ENCODE measurements at places on chromosomes 4 and X.

DNA sequence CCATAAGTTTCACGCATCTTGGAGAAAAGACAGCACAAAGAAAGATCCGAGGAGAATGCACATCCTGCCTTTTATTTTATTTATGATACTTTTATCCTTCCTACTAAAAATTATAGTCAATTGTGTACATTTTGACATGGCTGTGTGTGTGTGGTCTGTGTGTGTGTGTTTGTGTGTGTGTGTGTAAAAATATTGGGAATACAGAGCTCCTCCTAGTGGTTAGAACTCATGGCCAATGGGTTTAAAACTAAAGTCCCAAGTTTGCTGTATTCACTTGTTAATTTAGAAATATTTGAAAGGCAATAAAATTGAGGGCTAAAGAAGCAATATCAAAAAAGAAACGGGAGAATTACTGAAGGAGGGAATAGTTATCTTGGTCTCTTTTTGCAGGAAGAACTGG is 47.5 kb downstream of the NKX6-1 start:
- no peak for DNase-seq

DNA sequence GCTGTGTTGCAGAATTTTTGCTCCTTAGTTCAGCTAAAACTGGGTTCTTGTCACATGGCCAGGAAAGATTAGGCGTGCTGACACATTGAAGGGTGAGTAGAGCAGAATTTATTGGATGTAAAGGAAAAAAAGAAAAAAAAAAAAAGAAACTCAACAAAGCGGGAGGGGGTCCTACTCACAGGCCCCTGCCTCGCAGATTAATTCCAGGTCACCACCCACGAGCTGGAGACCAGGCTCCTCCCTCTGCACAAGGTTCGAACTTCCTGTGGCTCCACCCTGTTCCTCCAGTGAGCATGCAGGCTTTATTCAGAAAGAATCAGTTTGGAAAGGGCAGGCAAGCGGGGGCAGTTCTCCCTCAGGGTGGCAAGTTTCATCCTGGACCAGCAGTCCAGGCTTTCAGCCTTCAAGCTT is 17.1 kb downstream of the MGST2 start:
- no peak for DNase-seq

DNA sequence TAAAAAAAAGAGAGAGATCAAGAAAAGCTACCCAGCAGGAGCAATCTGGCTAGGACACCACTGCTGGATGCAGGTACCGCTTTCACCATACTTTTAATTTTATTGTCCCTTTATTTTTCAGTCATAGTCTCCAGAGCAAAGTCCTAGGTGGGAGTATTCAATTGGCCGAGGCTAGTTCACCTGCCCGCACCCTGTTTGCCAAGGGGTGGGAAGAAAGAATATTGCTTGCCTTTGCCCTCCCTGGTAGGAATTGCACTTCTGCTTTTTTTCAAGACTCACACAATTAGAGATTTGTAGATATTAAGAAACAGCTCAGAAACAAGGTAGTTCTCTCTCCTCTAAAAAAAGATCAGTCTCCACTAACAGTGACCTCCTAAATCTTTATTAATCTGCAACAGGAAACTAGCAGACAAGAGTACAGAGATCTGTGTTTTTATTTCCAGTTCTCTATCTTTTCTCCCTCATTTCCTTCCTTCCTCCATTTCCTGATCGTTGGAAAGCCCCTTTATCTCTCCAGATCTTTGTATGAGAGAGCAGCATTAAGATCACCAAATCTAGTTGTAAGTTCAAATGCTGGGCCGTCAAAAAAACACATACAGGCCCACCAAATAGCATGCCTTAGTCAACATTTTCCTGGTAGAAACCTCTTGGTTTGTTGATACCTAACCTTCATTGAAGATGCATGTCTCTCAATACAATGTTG is 9.4 kb upstream of the RPGR start:
- DNase-seq, result no peak

- no peak for DNase-seq
Observed at GRCh38 chr4:189773909-189774308, 166.8 kb upstream of the FRG1 start.

DNA sequence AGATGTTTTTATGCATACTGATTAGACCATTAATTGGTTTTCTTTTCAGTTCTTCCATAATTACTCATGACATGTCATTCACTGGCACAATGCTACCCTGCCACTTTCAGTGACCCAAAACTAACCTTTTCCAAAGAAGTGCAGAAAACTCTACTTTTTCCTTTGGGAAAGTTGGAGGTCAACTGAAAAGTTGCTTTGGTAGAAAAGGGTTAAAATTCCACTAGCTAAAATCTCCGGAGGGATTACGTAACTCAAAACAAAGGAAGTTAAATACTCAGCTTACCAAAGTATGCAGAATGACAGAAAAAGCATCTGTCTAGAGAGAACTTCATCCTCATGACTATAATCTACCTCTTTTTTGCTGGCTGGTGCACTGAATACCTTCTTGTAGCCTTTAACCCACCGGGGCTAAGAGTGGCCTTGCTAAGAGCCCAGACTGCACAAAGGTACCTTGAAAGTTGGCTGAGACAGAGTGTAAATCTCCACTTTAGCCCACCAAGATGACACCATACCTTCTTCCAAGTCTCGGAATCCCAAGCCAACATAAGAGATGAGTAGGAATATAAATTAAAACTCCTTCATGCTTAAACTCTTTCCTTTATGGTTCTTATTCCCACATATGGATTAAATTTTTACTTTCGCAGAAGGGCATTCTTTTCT is 1099.5 kb upstream of the INTU start:
- DNase-seq, result no peak

DNA sequence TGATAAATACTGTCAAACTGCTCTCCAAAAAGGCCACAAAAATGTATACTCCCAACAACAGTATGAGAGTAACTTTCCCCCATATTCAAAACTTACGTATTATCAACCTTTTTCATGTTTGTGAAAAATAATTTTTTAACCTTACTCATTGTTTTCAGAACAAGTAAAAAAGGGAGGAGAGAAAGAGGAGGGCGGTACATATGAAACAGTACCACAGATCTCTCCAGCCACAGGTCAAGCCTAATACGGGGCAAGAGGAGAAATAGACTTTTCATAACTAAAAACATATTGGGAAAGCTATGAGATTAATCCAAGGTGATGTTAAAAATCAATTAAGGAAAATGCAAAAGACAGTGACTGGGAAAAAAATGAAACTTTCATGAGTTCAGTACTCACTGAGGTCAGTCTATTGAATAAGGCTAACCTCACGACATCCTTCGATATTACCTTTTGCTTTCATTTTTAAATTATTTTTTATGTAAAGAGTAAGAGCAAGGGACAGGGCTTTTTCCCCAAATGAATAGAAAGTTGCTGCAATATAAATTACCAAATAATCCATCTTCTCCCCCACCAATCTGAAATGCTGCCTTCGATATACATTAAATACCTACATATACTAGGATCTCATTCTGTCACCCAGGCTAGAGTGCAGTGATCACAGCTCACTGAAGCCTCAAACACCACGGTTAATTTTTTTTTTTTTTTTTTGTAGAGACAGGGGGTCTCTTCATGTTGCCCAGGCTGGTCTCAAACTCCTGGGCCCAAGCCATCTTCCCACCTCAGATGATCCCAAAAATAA is 25.3 kb downstream of the FBXW7 start:
- DNase-seq, result no peak

- no peak for DNase-seq
Observed at GRCh38 chr4:176380352-176381157, 60.8 kb downstream of the SPCS3 start.

DNA sequence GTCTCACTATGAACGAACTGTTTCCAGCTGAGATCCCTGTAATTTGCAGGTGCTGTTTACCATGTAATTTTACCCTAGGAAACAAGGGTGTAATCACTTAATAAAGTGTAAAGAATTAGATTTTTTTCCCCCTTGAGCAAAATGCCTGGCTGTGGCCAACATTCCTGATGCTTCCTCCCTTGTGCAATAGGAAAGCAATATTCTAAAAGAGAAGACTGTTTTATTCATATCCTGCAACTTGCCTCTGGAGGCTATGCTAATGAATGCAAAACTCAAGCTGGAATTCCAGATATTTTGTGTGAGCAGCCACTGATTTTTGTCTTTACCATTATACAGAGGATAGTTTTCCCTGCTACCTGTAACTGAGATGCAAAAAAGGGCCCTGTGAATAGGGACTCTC is 98.0 kb downstream of the AWAT2 start:
- no peak for DNase-seq

DNA sequence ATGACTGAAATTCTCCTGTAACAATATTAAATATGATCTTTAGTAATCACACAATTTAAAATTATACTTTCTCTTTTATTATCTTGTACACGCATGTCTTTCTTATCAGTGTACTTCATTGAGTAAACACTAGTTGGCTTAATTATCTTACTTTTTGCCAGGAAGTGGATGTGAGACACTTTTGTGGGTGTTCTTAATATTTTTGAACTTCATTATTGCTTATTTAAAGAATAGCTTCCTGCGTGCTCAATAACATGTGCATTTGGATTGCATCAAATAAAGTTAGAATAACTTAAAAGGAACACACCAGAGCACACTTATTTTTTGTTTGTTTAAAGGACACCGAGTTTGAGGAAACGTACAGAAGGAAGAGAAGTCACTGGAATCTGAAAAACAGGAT is 128.5 kb upstream of the VEGFC start:
- DNase-seq, result no peak

GRCh38 chr4:94336303-94336702 is 6.3 kb downstream of the HPGDS start:
- no peak for DNase-seq

DNA sequence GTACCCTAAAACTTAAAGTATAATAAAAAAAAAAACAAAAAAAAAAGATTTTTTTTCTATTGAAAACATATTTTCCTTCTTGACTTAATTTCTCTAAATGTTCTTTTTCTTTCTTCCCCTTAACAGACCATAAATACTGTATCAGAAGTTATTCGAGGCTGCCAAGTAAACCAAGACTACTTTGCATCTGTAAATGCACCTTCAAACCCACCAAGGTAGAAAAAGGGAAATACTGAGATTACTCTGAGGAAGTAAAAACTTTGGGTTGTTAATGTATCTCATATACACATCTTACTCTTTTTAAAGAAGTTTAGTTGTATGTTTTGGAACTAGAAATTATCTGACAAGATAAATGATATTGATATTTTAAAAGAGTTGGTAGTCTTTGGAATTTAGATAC is 65.6 kb downstream of the USO1 start:
- DNase-seq, result no peak

DNA sequence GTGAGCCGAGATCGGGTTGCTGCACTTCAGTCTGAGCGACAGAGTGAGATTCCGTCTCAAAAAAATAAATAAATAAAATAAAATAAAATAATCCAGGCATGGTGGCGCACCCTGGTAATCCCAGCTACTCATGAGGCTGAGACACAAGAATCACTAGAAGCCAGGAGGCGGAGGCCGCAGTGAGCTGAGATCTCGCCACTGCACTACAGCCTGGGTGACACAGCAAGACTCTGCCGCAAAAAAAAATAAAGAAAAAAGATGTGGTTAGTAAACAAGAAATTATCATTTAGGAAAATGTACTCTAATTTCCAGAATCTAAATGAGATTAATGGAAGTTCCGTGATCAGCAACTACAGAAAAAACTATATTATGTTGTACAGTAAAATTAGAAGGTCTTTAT is 14.5 kb upstream of the LRBA start:
- DNase-seq, result no peak

GRCh38 chrX:110938977-110939732 is 143.5 kb upstream of the CHRDL1 start:
- no peak for DNase-seq

GRCh38 chr4:122107680-122108079 is 44.5 kb upstream of the BLTP1 start:
- DNase-seq, result no peak

- DNase-seq, result no peak
Observed at GRCh38 chrX:128928636-128929035, 594.7 kb downstream of the SMARCA1 start.

GRCh38 chr4:70183168-70183939 is 12.2 kb upstream of the ODAM start:
- no peak for DNase-seq

GRCh38 chr4:183082053-183082452 is 17.0 kb upstream of the WWC2 start:
- no peak for DNase-seq

GRCh38 chrX:23228454-23228853 is 106.2 kb upstream of the PTCHD1 start:
- DNase-seq, result no peak

DNA sequence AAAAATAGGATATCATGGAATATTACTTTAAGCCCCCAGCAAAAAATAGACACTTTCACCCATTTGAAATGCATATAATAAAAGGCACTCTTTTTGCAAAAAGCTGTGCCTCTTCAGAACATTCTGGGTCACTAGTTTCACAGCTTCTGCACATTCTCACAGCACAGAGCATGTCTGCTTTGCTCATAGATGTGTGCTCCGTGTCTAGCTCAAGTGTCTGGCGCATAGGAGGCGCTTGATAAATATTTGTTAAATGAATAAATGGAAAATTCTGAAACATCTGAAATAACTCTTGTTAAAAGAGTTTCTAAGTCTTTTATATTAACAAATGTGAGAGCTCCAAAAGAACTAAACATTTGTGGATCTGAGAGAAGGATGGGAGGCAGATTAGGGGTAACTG is 275.2 kb downstream of the PTTG2 start:
- no peak for DNase-seq

- no peak for DNase-seq
Observed at GRCh38 chrX:22952010-22952409, 47.8 kb upstream of the DDX53 start.

DNA sequence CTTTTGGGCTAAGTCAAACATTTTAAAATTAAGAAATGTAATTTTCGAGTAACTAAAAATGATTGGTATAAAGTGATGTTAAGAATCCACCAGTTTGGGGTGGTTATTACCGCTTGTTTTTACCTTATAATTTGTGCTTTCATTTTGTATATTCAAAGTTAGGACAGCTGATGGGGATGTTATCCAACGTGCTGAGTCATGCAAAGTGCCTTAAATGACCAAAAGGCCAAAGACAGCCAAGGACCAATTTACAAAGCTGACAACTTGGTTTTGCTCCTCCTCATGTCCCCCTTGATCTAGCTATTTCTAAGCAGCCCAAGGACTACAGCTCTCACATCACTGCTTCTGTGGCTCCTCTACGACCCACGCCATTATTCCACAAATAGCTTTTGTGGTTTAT is 181.4 kb upstream of the PCDH7 start:
- DNase-seq, result no peak

DNA sequence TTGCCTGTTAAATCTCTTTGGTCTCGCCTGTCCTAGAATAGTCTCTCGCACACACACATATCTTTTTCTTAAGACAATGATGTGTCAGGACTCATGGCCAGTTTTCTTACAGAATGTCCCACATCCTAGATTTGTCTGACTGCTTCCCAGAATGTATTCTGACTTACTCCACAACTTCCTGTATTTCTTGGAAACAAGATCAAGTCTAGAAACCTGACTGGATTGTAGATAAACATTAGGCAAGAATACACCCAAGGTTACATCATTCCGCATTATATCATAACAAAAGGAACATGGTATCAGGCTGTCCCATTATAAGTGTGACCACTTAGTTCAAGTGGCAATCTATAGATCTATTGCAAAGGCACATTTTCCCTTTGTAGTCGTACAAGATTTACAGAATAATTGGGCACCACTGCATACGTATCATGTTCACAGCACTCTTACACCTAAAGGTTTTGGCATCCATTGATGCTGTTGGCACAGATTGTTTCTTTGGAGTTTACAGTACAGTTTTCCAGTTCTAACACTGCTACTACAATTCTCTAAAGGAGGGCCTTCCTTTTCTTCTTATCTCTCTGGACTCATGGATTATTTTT is 56.4 kb downstream of the FBXW7 start:
- DNase-seq, result no peak
